Hindlimb muscle (tissue), 1 donor: ENCODE measurements at places on chromosomes 3 and 15.

- DNase-seq = no peak
Observed at GRCh38 chr3:140726066-140726465, 48.2 kb downstream of the TRIM42 start.

- peak; percentile 26 for DNase-seq
Observed at GRCh38 chr3:3800685-3801493, 1.7 kb downstream of the LRRN1 start.

GRCh38 chr3:13379201-13379830 lies 40.8 kb downstream of the NUP210 start:
- DNase-seq = peak; percentile 41

DNA sequence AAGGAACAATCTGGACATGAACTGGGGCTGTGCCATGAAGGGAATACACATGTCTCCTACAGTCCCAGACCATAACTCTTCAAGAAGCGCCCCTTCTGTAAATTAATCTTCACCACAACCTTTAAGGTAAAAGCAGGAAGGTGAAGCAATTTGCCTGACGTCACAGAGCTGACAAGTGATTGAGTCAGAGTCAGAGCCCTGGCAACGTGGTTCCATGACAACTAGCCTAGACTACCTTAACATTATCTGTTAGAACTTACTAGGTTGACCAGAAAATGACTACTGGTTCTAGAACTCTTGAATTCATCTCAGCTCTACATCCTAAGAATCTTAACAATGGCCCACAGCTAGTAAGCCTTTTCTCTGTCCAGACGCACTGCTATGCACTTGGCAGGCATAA lies 124.6 kb downstream of the NTRK3 start:
- no peak for DNase-seq

DNA sequence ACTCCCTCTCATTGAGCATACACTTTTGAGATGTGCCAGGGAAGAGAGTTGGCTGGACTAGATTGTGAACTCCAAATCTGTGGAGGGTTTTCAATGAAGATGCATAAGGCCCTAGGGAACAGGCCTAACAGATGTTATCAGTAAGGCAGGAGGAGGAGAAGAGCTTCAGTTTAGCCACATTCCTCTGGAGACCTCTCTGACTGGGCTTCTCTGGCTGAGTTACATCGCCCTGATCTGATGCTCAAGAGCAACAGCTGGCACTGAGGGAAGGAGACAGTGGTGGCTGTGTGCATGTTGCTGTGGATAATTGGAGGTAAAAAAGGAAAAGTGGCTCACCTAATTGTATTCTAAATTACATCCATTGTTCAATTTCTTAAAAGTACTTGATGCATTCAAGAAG lies 206.4 kb upstream of the CFAP20DC start:
- no peak for DNase-seq

DNA sequence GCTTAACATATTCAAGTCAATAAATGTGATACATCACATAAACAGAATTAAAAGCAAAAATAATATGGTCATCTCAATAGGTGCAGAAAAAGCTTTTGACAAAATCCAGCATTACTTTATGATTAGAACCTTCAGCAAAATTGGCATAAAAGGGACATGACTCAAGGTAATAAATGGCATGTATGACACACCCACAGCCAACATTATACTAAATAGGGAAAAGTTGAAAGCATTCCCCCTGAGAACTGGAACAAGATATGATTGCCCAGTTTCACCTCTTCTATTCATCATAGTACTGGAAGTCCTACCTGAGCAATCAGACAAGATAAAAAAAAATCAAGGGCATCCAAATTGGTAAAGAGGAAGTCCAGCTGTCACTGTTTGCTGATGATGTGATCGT lies 594.7 kb downstream of the DIPK2A start:
- no peak for DNase-seq

DNA sequence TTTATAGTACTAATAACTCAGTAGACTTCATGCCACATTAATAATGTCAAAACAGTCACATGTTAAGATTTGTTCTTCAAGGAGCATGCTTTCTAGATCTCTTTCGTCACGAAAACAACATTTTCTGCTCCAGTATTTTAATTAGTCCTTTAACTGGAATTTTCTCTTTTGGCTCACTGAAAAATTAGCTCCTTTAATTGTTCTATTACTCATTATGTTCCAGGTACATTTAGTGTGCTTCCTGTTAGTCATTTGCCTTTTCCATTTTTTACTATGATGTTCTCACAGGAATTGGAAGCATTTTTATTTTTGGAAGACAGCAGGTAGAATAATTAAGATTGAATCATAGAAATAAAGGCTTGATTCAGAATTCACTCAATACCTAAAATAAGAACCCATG lies 111.2 kb downstream of the SLC9A9 start:
- no peak for DNase-seq

- no peak for DNase-seq
Observed at GRCh38 chr3:8709801-8710507, 23.6 kb upstream of the CAV3 start.

DNA sequence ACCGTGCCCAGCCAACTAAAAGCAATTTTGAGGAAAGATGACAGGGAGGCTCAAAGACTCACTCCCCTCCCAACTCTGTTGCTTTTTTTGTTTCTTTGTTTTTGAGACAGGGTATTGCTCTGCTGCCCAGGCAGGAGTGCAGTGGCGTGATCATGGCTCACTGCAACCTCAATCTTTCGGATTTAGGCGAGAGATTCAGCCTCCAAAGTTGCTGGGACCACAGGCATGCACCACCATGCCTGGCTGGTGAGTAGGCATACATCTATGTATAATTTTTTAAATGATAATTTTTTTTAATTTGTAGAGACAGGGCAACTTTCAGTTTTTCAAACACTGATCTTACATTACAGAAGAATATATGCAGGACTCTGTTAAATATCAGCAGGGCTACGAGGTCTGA lies 15.8 kb upstream of the THUMPD3 start:
- DNase-seq = no peak

DNA sequence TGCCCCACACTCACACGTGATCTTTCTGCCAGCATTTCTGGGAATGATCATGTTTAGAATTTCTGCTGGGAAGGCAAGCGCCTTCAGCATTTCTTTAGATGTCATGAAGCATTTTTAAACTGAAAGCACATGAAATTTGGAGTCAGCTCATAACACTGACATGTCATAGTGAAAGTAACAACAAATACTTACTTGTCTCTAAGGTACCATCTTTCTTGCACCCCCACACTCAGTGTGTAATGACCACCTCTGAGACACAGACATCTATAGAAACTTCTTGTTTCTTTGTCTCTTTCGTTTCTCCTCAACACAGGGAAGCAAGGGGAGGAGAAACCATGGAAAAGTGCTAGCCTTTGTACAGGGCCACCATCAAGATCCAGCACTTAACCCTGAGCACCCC lies 171.7 kb downstream of the RORA start:
- no peak for DNase-seq

GRCh38 chr3:132180337-132180791 lies 136.8 kb upstream of the ACP3 start:
- peak; percentile 6 for DNase-seq

DNA sequence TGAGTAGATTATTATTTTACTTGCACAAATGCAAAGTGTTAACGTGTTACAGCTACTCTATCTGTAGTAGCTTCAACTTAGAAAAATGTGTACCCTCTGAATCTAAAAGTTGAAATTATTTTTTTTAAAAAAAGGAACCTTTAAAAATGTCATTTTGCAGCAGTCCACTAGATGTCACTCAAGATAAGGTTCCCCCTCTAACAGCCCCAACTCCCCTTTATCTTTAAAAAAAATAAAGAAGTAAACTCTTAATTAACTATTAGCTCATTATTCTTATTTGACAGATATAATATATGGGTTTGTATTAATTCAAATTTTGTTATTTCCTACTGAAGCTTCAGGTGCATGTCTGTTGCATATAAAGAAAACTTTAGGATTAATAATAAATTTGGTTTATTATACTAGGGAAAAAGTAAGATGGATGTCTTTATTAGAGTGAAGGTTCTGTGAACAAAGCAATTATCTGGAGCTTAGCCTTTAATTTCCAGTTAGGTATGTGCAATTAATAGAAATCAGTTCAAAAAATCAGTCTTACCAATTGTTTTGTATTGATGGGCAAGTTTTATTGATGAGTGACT lies 288.5 kb downstream of the VGLL3 start:
- no peak for DNase-seq

DNA sequence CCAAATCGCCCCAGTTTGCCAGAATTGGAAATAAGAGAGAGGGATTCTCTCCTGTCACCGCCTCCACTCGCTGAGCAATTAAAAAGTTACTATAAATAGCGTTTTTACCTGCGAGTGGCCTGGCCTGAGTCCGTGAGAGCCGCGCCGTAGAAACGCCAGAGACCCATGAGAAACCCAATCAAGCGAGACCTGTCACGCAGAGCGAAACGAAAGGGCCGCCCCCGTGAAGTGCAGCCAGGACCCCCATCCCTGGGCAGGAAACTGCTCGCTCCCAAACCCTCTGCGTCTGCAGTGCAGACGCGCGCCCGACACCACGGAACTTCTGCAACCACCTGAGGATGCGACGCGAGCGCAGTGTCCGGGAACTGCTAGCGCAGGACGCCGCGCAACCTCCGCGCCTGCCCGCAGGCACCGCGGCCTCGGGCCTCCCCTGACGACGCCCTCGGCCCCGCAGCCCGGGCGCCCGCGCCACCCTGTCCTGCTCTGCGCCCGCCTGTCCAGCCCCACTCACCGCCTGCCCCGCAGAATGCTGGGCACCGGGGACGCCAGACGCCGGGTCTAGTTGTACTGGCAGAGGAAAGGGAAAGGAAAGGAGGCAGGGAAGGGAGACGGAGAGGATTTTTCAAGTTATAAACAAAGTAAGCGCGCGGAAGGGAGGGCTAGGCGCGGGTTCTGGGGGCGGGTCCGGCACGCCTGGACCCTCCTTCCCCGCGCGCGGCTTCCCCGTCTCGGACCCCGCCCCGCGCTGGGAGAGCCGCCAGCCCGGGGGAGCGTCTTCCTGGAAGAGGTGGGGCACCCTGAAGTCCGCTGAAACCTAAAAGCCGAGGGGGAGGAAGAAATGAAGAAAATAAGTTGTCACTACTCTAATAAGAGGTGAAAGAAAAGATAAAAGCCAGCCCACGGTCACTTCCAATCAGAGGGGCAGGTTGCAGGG lies at the start of gene PLSCR4:
PLSCR4 (minus strand) TSS at position 657 of the 934 bp plus-strand sequence. CDS start 29,034 bp downstream, outside the sequence.
- peak; percentile 92 for DNase-seq

- no peak for DNase-seq
Observed at GRCh38 chr15:65761210-65761926, 30.7 kb downstream of the DENND4A start.

DNA sequence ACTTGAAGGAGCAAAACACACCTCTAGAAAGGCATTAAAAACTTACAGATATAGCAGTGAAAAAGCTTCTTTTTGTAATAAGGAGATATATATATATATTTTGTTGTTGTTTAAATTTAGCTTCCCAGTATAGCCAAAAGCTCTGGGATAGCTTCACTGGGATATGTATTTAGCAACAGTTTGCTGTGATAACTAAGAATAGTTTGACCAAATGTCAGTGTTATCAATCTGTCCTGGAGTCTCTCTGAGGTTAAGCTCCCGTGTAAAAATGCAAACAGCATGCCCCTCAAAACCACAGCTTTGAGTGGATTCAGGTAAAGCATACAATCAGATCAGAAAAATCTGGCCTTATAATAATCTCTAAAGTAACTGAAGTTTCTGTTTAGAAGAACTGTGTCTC lies 2.9 kb downstream of the CADPS start:
- DNase-seq = no peak

- DNase-seq = peak; percentile 16
Observed at GRCh38 chr3:154427685-154428285, 2.2 kb downstream of the GPR149 start.

- DNase-seq = no peak
Observed at GRCh38 chr3:84755860-84756259, 202.9 kb upstream of the CADM2 start.

- no peak for DNase-seq
Observed at GRCh38 chr3:20288050-20288449, 102.0 kb upstream of the SGO1 start.

GRCh38 chr3:162632672-162633071 lies 1136.1 kb downstream of the OTOL1 start:
- DNase-seq = no peak

GRCh38 chr3:117355566-117355965 lies 646.0 kb downstream of the TUSC7 start:
- DNase-seq = no peak

- DNase-seq = no peak
Observed at GRCh38 chr3:159447841-159448240, 540.8 kb upstream of the IL12A start.

- DNase-seq = no peak
Observed at GRCh38 chr15:31296219-31296645, 30.4 kb upstream of the KLF13 start.

GRCh38 chr3:194396859-194397756 lies 2.0 kb downstream of the GP5 start:
- peak; percentile 27 for DNase-seq

DNA sequence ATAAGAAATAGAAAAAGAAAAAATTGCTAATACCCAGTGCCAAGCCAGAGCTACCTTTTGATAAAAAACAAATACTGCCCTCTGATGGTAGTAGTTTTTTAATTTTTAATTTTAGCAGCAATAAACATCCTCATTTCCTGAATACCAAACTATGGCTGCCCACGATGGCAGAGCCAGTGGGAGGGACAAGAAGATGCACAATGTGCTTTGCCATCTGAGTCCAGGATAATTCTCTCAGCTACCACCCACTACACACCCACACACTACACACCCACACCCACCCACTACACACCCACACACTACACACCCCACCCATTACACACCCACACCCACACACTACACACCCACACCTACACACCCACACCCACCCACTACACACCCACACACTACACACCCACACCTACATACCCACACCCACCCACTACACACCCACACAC lies 17.8 kb downstream of the CEP19 start:
- no peak for DNase-seq

- peak; percentile 73 for DNase-seq
Observed at GRCh38 chr3:101828691-101829436, 20.4 kb upstream of the NFKBIZ start.

DNA sequence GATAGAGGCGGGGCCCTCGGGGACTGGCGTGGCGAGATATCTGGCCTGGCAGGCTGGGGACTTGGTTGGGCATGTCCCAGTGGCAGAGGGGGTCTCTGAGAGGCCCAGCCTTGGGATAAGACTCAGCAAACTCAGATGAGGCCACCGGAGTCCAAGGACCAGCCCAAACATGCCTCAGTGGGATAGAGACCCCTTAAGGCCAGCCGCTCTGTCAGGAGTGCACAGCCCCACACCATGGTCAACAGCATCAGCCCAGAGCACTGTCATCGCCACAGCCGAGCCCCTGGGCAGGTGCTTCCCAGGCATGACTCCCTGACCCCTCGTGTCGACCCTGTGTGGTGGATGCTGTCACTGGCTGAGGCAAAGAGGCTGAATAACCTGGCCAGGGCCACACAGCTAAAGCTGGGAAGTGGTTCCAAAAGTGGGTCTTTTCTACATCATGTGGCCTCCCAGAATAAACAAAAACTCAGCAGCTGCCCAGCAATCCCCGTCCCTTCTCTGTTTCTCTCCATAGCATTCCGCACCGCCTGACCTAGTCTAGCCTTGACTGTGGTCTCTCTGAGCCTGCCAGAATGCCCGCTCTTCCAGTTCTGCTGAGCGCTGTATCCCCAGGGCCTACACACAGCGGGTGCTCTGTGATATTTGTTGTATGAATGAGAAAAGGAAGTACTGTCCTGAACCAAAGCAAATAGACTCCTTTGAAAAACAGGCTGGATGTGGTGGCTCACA lies 15.1 kb downstream of the CTSH start:
- DNase-seq = no peak
